ENCODE measurements at places on chromosomes 6 and 20.
A peak's percentile ranks its signal among the peaks of the same experiment; 100 is the strongest.

DNA sequence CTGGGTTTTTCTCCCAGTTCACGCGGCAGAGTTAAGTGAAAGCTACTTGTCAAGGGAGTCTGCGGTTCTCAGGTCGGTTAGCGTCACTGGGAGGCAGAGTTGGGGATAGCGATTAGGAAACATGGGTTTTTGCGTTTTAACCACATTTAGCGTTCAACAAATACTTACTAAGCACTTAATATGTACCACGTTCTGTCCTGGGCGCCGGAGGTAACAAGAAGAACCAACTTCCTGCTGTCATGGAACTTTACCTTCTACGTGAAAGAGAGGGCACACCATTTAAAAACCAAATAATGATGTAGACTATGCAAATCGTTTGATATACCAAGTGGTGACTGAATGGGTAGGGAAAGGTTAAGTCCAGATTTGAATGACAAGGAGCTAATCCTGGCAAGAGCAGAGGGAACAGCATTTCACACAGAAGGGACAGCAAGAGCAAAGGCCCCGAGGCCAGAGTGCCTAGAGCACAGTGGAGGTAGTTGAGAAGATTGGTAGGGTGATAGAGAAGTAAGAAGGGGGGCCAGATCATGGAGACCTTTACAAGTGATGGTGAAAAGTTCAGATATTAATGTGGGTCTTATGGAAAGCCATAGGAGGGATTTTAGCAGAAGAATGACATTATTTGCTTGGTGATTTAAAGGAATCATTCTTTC lies 744 bp downstream of the RIOK1 start:
- DNase-seq = no peak

DNA sequence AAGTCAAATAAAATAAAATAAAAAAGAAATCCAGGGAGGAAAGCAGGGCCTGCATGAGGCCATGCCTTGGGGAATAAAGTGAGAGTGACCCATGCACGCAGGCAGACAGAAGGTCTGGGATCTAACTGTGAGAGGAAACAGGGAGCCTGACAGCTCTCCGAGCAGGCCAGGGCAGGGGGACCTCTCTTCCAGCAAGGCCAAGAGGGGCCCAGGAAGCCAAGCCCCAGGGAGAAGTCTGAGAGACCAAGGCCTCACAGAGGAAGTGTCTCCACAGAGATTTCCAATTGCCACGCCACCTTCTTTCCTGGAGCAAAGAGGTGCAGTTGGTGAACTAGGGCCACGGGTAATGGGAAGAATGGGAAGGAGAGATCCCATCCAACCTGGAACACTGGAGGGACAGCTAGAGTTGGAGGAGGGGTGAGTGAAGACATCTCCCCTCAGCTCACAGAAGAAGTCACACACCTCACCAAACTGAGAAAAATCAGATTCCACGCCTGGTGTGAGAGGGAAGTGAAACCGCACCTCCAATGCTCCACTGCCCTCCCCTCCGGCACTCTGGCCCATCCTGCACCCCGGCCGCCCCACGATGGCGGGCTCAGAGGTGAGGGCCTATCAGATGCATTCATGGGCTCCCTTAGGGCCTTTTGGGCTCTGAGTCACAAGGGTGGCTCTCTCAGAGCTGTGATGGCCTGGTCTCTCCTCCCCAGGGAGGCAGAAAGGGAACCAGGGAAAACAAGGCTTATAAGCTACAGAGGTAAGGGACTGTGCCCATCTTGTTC lies 25.1 kb upstream of the TAF8 start:
- DNase-seq = no peak

DNA sequence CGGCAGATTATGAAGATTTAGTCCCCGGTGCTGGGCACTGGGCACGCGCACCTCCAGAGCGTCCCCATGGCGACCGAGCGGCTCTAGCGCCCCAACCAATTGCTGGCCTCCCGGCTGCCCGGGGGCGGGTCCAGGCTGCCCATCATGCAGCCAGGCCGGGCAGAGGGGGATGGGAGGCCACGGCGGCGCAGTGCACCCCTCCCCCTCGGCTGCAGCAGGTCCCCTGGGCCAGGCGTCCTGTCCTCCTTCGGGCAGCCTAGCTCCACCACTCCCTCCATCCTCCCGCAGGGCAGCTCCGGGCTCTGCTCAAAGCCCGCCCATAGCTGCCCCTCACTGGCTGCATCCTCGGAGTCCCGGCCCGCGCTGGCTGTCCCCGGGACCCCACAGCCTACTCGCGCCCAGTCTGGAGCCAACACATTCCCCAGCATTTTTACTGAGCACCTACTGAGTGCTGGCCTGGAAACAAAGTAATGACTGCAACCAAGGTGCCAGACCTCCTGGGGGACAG lies 99.4 kb downstream of the ASXL1 start:
- peak; percentile 14 for DNase-seq

GRCh38 chr6:75546381-75546780 lies 52.8 kb upstream of the FILIP1 start:
- DNase-seq = peak; percentile 2

GRCh38 chr6:87798393-87799278 lies 96.6 kb upstream of the AKIRIN2 start:
- DNase-seq = no peak

- DNase-seq = no peak
These were observed 190.3 kb upstream of the PCSK2 start for GRCh38 chr20:17036541-17036940.

DNA sequence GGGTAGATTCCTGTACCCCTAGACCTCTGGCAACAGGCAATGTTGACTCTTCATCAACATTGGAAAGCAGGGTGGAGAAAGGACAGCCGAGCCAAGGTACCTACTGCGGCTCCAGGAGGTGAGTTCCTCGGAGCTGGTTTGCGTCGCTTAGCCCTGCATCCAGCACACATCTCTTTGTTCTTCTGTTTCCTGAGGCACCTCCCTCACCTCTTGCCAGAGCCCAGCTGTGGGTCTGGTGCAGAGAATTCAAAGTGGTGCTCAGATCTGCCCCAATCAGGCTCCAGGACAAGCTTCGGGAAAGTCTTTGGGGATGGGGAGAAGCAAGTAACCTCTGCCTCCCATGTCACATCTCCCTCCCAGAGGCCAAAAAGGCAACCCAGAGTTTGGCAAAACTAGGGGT lies 2.2 kb downstream of the KCNG1 start:
- no peak for DNase-seq

GRCh38 chr6:41823178-41823577 lies 35.7 kb downstream of the TOMM6 start:
- no peak for DNase-seq

DNA sequence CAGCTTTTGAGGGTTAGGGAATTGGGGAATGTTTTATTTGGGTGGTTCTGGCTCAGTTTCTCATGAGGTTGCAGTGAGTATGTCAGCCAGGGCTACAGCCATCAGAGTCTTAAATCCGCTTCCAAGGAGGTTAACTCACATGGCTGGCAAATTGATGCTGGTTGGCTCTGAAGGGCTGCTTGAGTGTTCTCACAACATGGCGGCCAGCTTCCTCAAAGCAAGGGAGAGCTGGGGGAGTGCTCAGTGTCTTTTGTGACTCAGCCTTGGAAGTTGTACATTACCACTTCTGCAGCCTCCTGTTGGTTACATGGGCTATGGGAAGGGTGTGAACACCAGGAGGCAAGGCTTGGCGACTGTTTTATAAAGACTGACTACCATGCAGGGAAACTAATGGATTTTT lies 17.8 kb upstream of the PPP1R3G start:
- DNase-seq = no peak

- DNase-seq = no peak
These were observed 112.8 kb downstream of the ZMYND8 start for GRCh38 chr20:47243532-47244305.

DNA sequence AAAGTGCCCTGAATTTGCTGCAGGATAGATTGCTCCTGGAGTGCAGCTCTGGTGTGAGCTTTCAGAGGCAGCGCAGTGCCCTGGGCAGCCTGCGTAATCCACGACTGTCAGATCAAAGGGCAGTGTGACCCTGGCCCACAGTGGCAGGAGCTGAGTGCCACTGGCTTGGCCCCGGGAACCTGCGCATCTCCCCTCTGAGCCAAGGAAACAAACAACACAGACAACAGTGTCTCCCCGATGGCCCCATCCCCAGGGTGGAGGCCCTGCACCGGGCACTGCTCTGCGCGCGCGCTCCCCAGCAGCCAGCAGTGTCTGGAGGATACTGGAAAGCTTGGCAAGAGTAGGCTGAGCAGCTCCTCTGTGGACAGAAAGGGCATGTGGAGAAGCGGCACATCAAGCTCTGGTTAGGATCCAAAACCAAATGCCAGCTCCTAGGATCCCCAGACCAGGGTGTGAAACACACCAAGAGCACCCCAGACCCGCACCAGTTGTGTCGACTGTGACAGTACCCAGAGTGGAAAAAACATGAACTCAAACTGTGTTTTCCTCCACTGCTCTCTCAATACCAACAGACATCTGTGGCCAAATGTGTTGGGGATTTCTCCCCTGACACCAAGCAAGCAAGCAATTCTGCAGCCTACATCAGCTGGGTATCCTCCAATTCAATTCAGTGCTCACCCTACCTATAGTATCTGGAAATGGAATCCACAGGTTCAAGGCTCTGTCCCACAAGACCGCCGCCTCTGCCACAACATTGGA lies 26.7 kb downstream of the RBCK1 start:
- no peak for DNase-seq

GRCh38 chr20:37386505-37387251 lies 40.7 kb downstream of the SRC start:
- peak; percentile 44 for DNase-seq

GRCh38 chr6:6661684-6662083 lies 73.2 kb downstream of the LY86 start:
- DNase-seq = peak; percentile 94

DNA sequence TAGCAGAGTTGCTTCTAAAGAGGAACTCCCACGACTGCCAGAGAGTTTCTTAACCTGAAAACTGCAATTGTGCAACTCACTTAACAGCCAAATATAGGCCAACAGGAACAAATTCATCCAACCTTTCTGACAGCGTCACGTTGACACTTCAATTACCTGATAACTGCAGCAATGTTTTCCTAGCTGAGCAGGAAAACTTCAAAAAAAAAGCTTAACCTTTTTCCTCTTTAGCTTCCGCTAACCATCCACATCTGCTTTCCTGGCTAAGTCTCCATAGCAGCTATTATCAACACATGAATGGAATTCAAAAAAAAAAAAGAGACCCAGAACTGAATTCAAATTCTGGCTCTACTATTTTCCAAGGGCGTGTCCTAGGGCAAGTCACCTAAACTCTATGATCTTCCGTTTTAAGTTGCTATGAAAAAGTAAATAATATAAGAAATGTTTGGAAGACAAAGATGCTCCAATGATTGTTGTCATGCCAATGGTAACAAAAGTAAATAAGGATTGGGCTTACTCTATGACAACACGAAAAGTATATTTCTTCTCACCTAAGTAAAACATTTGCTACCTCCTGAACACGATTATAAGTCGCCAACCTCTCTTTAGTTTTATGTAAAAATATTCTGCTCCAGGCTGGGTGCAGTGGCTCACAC lies 524.6 kb upstream of the JARID2 start:
- peak; percentile 83 for DNase-seq

- DNase-seq = no peak
These were observed 10.2 kb downstream of the CHMP4B start for GRCh38 chr20:33821270-33821836.

DNA sequence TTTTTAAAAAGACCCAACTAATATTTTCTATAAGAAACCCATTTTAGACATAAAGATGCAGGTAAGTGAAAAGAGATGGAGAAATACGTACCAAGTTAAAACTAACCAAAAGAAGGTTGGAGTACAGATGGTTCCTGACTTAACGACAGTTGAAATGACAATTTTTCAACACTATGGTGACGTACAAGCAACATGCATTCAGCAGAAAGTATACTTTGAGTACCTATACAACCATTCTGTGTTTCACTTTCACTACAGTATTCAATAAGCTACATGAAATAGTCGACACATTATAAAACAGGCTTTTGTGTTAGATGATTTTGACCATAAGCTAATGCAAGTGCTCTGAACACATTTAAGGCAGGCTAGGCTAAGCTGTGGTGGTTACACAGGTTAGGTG lies 228.9 kb downstream of the RNGTT start:
- DNase-seq = no peak

DNA sequence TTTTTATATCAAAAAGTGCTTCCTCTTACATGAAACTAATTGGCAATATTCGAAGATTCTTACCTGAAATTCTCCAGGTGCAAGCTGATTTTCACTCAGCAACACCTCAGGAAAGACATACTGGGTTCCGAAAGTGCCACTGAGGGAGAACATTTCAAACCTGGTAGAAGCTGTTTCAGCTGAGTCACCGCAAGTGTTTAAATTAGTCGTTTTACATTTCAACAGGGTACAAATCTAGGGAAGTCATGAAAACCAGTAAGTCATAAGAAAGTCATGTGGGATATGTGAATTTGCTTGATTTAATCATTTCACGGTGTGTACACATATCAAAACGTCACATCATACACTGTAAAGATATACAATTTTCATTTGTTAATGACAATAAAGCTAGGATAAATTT lies 25.3 kb upstream of the TAAR1 start:
- no peak for DNase-seq

GRCh38 chr20:19510611-19511010 lies 247.4 kb upstream of the RIN2 start:
- DNase-seq = no peak

DNA sequence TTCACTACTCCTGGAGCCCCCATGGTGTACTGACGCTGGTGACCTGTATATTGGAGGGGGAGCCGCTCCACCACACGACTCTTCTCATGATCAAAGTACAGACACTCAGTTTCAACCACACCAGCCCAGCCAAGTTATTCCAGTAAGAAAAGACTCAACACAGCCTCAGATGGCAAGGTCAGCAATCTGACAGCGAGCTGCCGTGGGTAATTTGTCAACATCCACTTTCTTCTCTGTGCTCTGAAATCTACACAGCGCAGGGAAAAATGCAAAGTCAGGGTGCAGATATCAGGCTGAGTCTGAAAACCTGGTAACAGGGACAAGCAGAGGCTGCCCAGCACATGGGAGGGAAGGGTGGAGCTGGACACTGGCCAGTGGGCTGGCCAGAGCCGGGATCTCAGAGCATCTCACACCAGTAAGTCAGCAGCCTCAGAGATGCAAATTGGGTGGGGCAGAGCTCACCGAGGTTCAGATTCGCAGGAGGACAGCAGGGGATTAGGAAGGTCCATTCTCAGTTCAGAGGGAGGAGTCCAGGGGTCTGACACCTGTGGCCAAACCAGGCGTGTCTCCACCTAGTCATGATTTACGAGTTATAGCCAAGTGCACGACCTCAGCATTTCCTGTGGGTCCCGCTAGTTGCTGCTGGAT lies 44.5 kb upstream of the RPS6KA2 start:
- no peak for DNase-seq

- peak; percentile 40 for DNase-seq
These were observed 27.9 kb downstream of the CDYL start for GRCh38 chr6:4804095-4804494.

DNA sequence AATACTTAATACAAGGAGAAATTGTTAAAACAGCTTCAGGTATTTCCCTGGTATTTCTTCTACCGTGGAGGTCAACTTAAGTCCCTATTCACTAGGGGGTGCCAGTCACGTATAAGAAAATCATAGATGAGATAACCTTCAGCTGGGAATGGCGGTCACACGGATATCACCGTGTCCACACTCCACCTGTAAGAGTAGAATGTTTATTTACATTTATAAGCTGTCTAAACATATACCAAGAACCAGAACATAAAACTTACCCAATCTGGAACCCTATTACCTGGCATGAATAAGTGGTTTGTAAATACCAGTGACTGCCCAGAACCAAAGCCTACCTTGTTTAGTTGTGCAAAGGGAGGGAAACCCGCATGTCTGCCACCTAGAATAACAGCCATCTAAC lies 1.9 kb upstream of the ELOVL4 start:
- DNase-seq = peak; percentile 84

GRCh38 chr6:146868671-146869209 lies 270.0 kb downstream of the ADGB start:
- no peak for DNase-seq
